ENCODE measurements at places on chromosomes 11 and 22. TPM values are rescaled to one million over a fixed set of nuclear protein-coding genes. Genes with fewer than 3 reads are reported as not detected.

Gene DNAL4
- 10.0 TPM for total RNA-seq

- DNase-seq = no peak
Observed at GRCh38 chr11:59562292-59562691, 51.0 kb downstream of the OR4D9 start.

DNA sequence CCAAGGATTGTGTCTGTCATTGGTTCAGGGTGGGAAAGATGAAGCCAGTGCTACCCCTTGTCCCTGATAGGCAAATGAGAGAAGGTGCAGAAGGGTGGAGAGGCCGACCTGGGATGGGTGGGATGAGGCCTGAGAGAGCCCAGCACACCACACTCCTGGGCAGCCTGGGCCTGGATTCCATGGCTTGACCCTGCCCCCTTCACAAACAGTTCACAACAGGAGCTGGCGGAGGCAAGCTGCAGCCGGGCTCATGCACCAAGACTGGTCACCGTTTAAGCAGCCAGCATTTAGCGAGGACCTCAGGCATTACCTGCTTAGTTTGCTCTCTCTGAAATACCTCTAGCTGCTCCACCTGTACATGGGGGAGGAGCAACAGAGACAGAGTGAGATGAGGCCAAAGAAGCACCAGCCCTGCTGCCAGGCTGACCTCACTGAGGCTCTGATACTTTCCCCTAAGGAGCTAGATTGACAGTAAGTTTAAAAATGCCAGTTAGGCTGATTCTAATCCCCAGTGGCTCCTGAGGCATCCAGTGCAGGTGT, 13.5 kb downstream of the IL18BP start:
- DNase-seq = no peak

GRCh38 chr11:125179346-125179745, 14.8 kb downstream of the PKNOX2 start:
- DNase-seq = no peak

DNA sequence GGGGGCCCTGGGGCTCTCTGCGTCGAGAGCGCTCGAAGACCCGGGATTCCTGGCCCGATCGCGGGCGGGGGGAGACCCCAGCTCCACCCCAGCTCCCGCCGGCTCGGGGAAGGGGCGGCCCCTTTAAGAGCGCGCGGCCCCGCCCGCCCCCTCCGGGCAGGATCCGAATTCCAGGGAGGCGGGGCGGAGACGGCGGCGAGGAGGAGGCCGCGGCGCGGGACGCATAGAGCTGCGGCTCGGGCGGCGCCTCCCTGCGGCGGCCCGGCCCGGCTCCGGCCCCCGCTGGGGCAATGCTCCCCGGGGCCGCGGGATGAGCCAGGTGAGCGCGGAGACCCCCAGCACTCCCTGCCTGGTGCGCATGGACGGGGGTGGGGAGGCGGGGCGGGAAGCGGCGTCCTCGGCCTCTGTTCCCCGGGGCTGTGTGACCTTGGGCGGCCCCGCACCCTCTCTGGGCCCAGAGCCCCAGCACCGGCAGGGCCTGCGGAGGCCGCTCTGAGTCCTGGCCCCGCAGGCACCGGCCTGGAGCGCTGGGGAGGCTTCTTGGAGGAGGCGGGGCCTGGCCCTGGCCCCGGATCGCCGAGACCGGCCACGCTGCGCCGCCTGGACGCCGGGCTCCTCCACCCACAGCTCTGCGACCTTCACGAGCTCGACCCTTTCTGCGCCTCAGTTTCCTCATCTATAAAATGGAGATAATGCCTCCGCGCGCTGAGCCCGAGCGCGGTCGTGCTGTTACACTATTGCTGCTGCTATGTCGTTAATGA, 565 bp downstream of the GAS2L1 start:
- peak; percentile 93 for DNase-seq

GRCh38 chr11:9719566-9720289, 55.9 kb downstream of the SWAP70 start:
- no peak for DNase-seq

DNA sequence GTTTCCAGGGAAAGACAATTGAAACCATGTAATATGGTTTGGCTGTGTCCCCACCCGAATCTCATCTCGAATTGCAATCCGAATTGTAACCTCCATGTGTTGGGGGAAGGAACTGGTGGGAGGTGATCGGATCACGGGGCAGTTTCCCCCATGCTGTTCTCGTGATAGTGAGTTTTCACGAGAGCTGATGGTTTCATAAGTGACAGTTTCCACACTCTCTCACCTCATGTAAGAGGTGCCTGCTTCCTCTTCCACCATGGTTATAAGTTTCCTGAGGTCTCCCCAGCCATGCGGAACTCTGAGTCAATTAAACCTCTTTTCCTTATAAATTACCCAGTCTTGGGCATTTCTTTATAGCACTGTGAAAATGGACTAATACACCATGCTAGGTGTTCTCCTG, 148.3 kb upstream of the CADM1 start:
- DNase-seq = no peak

Gene KCTD21
- total RNA-seq = 10.6 TPM

GRCh38 chr11:330694-331357, 10.2 kb upstream of the IFITM3 start:
- DNase-seq = peak; percentile 48

GRCh38 chr11:43874738-43875137, 5.9 kb upstream of the ALKBH3 start:
- no peak for DNase-seq

GRCh38 chr22:40256516-40256915, 78.8 kb downstream of the TNRC6B start:
- DNase-seq = no peak

Gene PPP2R5B
- total RNA-seq = 20.6 TPM

- no peak for DNase-seq
Observed at GRCh38 chr11:35427071-35427470, 7.7 kb upstream of the SLC1A2 start.

GRCh38 chr22:37357446-37358075, 69.7 kb downstream of the ELFN2 start:
- DNase-seq = no peak

Gene OR52A1
- not detected for total RNA-seq

Gene NOL12
- total RNA-seq = 14.1 TPM

DNA sequence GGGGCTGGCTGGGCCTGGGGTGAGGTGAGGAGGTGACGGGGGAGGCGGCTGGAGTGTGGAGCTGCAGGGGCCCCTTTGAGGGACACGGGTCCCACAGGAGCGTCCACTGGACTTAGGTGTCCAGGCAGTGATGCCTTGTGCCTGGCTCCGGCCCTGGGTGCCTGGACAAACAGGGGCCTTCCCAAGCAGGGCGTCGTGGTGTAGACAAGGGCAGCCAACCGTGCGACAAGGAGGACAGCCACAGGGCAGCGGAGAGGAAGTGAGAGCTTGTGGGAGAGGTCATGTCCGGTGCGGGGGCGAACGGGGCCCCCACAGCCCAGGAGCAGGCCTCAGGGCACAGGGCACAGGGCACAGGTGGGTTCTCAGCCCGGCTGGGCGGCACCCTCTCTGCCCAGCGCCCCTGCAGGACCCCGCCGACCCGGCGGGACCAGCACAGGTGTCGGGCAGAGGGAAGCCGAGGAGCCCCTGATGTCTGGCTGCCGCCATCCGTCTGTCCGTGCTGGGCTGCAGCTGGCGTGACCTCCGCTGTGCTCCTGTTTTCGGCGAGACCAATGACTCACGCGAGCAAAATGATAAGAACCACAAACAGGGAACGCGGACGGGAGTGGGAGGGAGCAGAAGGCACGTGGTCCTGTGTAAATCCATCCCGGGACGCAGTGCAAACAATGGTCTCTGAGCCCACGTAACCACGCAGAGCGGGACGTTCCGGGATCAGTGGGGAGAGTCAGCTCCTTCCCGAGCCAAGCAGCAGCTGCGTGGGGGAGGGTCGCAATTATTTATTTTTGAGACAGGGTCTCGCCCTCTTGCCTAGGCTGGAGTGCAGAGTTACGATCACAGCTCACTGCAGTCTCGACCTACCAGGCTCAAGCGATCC, 49.1 kb upstream of the A4GALT start:
- peak; percentile 77 for DNase-seq

GRCh38 chr11:73661035-73661628, 14.8 kb downstream of the PLEKHB1 start:
- peak; percentile 94 for DNase-seq

Gene OR56A1
- total RNA-seq = not detected

Gene INS
- total RNA-seq = not detected

DNA sequence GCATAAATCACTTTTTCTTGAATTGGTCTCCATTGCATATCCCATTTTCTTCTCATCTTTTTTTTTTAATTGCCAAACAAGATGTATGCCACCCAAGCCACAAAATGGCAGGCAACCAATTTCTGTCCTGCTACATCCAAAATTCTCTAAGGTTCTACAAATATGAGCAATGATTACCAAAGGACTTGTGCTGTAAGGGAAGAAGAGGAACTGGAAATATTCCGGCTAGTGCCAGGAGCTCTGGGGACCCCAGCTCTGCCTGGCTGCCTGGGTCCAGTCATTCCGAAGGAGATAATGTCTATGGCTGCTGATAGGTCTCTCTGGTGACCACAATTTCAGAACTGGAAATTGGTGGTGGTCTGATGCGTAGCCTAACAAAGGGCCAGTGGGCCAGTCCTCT, 17.1 kb upstream of the SNX32 start:
- no peak for DNase-seq

Gene MS4A12
- total RNA-seq = not detected

DNA sequence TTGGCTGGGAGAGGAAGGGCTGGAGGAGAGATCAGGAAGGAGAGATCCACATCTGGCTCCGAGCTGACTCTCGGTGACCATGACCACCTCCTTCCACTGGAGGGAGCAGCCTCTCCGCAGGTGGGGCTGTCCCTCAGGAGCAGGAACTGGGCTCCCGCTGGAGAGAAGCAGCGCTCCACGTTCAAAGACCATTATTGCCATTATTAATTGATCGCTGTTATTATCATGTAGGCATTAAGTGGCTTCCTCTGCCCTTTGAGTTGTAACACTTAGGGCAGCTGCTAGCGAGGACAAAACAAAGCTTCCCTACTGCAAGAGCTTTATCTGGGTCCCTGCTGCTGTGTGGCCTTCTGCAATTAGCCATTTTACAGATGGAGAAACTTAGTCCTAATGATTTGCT, 251.9 kb downstream of the ST3GAL4 start:
- no peak for DNase-seq

Gene TXN2
- 127 TPM for total RNA-seq

- no peak for DNase-seq
Observed at GRCh38 chr11:114623720-114624119, 28.1 kb upstream of the NXPE4 start.

Gene OR10A2
- total RNA-seq = not detected

DNA sequence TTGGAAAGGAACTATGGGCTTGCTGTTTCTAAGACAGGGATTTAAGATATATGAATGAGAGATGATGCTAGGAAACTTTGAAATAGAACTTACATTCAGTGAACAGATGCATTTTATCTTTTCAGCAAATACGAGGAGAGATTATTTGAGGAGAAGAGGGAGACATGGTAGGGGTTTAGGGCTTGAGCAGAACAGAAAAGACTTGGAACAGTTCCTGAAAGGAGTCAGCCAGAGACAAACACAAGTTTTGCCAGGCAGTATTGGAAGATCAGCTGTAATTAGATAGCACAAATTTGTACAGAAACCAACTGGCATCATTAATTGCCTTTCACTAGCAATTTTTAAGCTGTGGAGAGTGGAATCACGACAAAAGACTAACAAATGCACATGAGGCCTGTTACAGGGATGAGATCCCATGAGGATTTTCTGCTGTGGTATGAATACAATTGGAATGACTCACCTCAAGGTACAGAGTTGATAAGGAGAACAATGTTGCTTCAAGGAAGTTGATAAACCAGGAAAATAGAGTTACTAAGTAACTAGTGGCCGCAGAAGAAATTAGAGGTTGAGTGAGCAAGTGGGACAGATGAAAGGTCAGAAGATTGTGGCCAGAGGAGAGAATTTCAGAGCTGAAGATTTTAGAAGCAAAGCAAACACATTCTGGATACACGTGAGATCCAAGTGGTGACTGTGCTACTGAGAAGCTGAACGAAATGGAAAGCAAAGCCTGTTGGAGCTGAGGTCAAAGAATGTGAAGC, 67.9 kb downstream of the CYB5R2 start:
- DNase-seq = no peak

GRCh38 chr11:486189-486588, 20.9 kb downstream of the RNH1 start:
- DNase-seq = peak; percentile 50

- DNase-seq = no peak
Observed at GRCh38 chr11:116838321-116839084, 1.1 kb upstream of the APOA1 start.

DNA sequence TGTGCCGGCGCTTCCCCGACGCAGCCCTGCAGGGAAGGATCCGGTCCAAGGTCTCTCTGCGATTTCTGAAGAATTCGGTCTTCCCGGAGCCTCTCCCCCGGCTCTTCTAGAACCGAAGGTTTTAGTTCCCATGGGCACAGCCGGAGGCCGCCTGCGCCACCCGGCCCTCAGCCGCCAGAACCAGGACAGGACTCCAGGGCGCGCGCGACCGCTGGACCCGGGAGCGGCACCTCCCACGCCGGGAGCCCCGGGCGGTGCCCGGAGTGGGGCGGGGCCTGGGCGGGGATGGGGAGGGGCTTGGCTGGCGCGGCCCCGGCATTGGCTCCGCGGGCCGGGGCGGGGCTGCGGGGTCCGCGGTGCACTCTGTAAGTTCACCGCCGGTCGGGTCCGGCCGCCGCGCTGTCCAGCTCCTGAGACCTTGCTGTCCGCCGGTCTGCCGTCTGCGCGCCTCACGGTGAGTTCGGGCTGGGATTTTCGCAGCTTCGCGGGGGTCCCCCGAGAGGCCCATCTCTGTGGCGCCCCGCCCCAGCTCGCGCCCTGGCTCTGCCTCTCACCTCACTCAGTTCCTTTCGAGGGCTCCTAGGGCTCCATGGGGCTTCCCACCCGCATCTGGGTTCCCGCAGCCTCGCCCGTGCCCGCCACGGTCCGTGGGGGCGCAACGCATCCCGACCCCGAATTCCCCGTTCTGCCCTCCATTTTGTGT, at the start of gene CDC42EP2:
CDC42EP2 (plus strand) TSS at position 366 of the 703 bp plus-strand sequence. CDS start 6,033 bp downstream, outside the sequence.
- peak; percentile 94 for DNase-seq

- DNase-seq = no peak
Observed at GRCh38 chr11:26229257-26229656, 102.7 kb upstream of the ANO3 start.

DNA sequence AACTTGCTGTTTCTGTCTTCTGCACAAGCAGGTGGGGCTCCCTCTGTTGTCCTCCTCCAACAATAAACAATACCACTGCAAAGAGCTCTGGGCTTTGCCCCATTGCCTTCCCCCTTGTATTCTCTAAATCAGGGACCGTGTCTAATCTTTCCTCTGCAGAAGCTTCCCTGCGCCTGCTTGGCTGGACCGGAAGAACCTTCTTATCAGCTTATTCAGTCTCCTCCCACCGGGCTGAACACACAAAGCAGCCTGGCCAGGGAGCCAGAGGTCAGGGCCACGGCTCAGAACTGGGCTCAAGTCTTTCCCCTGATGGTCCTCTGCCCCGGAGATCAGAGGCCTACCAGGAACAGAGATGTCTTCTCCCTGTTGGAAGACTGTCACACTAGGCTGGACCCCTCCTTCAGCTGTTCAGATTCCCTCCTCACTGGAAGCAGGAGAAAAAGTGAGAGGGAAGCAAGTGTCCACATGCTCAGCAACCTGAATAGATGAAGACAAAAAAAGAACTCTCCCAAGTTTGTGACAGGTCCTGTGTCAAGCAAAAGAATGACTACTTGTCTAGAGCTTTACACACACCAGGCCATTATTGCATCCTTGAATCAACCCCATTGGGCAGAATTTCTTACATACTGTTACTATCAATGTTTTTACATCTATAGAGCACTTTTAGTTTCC, 63.7 kb downstream of the RAB30 start:
- no peak for DNase-seq

- DNase-seq = peak; percentile 96
Observed at GRCh38 chr22:23750714-23751440, at the start of gene ZNF70. Gene ZNF70, minus strand, starts transcription at chr22:23751112. Its CDS starts 5,972 bp downstream, at chr22:23745140.
